Omental fat pad (tissue), 4 donors: ENCODE measurements at places on chromosomes 6 and 20.
A peak's percentile ranks its signal among the peaks of the same experiment; 100 is the strongest.

GRCh38 chr6:12132351-12133222 is 120.5 kb downstream of the HIVEP1 start:
- no peak for DNase-seq

- no peak for DNase-seq
Measured at GRCh38 chr6:105746130-105746505, 340.0 kb upstream of the PRDM1 start.

GRCh38 chr6:13807696-13808095 is 6.7 kb downstream of the MCUR1 start:
- no peak for DNase-seq

DNA sequence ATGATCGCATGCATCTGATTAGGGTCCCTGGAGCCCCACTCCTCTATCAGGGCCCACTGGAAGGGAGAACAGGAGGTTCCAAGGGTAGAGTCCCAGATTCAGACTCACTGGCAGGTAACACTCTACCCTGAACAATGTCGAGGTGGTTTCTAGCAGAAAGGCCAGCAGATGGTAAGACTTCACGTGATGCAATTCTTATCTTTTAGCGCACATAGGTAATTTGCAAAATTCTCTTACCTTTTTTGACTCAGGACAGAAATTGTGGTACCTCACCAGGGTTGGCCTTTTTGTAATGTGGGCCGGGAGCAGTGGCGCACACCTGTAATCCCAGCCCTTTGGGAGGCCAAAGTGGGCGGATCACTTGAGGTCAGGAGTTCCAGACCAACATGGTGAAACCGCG is 228.1 kb upstream of the JARID2 start:
- no peak for DNase-seq

GRCh38 chr20:5524896-5525295 is 208.1 kb upstream of the PROKR2 start:
- no peak for DNase-seq

DNA sequence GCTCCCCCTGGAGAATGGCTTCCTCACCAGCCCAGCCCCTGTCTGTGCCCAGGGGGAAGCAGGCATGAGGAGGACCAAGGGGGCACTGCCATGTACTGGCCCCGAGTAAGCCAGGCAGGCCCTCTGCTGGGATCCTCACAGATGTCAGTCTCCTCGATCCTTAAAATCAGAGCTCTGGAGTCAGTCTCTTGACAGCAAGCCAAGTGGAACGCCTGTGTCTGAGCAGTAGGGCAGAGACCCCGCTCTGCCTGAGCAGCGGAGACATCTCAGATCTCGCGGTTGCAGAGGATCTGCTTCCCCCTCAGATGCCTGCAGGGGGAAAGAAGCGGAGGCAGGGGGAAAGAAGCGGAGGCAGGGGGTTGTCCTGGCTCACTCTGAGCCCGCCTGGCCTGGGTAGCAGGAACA is 92.6 kb downstream of the SNX5 start:
- no peak for DNase-seq

DNA sequence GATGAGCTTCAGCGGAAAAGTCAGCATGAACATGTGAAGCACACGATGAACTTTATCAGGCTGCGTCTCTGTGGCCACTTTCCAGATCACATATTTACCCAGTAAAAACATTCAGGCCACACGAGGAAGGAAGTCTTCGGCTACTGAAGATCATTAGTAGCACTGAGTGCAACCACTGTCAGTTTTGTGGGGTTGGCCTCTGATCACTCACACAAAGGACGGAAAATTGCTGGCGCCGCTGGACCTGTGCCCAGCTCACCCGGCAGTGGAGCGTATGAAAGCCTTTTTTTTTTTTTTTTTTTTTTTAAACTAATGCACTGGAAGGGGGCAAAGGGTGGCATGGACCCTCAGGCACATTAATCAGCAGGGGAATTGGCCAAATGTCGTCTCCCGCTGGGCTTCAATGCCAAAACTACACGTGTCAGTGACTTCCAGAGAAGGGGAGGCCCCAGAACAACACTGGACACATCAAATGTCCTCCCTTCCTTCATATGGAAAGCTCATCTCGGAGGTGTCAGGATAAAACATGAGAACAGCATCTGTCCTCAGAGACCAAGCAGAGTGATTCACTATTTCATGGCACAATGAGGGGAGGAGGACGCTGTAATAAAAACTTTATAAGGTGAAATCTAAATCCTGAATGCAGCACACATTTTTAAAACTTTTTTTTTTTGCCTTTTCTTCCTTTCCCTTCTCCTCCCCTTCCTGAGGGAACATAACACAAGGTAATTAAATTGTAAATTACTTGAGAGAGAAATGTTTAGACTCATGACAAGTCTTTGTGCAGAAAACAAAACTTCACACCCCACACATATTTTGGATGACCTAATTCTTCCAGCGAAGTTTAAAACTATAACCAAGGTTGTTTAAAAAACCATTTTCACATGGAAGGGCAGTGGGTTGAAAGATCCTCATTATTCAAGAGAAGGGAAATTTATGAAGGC is 223.4 kb downstream of the FOXC1 start:
- no peak for DNase-seq

GRCh38 chr6:27617700-27618689 is 145.1 kb upstream of the ZNF184 start:
- DNase-seq, result no peak

- peak; percentile 33 for DNase-seq
Measured at GRCh38 chr6:21595285-21596144, 2.0 kb downstream of the SOX4 start.

- no peak for DNase-seq
Measured at GRCh38 chr6:39824030-39824926, 32.1 kb downstream of the DAAM2 start.

- no peak for DNase-seq
Measured at GRCh38 chr6:15823838-15824414, 161.1 kb upstream of the DTNBP1 start.

DNA sequence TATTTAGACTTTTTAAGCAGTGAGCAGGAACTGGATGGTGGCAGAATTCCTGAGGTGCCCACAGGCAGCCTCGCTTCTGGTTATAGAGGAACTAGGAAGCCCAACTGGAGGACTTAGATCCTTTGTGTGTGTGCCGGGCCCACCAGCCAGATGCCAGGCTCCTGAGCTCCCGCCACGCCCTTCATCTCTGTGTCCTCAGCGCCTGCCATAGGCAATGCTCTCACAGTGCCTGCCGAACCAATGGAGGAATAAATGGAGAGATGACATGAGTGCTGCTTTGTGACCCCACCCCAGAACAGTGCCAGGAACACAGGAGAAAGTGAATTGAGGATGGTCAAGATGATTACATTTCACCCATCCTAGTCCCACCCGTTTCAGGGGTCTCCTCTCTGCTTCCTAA is 146.0 kb downstream of the UNC5CL start:
- no peak for DNase-seq

GRCh38 chr6:52190409-52190808 is 4.2 kb downstream of the IL17A start:
- no peak for DNase-seq

GRCh38 chr6:64727075-64727474 is 980.0 kb downstream of the EYS start:
- DNase-seq, result no peak

GRCh38 chr6:12572896-12573827 is 143.4 kb upstream of the PHACTR1 start:
- no peak for DNase-seq

- DNase-seq, result no peak
Measured at GRCh38 chr6:73388433-73388799, 6.2 kb upstream of the DDX43 start.

- no peak for DNase-seq
Measured at GRCh38 chr6:150191809-150192208, 49.0 kb downstream of the PPP1R14C start.

- DNase-seq, result no peak
Measured at GRCh38 chr6:112040956-112041355, 12.9 kb upstream of the CCN6 start.

DNA sequence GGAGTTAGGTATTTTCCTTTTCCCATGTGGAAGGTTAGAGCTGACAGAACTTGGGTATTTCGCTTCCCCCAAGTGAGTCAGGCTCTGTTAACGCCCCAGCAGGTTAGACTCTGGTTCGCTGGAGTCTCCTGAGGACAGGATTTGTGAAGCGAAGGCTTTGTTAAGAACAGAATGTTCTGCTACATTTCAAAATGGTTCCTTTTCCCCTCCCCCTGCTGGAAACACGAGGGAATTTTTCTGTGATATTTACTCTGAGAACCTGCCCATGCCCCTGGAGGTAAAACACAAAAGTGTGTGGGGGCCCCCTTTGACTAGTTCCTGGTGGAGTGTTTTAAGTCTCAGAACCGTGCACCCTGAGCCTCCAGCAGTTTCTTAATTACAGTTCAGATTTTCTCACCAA is 731.4 kb upstream of the CITED2 start:
- DNase-seq, result no peak

- DNase-seq, result no peak
Measured at GRCh38 chr20:57294550-57294949, 28.1 kb upstream of the BMP7 start.

DNA sequence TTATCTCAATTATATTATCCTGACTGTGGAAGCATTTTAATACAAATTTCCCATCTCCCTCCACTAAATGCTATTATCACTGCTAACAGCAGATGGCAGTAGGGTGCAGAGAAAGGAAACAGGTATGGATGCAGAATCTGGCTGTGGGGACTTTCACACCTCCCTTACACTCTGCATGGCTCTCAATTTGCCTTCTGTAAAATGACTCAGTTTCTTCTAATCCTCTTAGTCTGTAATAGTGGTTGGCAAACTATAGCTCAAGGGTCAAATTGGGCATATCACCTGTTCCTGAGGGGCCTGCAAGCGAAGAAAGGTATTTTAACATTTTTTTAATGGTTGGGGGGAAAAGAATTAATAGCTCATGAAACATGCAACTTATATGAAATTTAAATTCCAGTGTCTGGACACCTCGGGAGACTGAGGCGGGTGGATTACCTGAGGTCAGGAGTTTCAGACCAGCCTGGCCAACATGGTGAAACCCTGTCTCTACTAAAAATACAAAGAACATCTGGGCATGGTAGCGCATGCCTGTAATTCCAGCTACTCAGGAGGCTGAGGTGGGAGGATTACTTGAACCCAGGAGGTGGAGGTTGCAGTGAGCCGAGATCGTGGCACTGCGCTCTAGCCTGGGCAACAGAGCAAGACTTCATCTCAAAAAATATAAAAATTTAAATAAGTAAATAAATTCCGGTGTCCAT is 83.5 kb downstream of the ZMYND8 start:
- no peak for DNase-seq

- no peak for DNase-seq
Measured at GRCh38 chr6:106886081-106886843, 88.3 kb downstream of the CD24 start.

DNA sequence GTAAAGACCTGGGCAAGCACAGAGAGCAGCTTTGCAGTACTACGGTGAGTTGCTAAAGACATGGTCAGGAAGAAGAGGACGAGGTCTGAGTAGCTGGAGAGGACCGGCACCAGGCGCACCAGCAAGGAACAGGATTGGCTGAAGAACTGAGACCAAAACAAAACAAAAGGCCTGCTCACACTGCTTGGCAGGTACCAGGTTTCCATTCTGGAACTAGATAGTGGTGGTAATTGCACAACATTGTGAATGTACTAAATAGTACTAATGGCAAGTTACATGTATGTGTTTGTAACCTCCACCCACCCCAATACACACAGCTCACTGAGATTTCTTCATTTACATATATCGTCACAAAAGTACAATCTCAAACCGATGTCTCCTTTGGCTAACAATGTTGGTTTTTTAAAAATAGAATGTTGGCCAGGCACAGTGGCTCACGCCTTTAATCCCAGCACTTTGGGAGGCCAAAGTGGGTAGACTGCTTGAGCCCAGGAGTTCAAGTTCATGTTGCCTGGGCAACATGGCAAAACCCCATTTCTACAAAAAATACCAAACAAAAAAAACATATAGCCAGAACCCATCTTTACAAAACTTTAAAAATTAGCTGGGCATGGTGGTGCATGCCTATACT is 32.5 kb upstream of the LYRM2 start:
- no peak for DNase-seq

DNA sequence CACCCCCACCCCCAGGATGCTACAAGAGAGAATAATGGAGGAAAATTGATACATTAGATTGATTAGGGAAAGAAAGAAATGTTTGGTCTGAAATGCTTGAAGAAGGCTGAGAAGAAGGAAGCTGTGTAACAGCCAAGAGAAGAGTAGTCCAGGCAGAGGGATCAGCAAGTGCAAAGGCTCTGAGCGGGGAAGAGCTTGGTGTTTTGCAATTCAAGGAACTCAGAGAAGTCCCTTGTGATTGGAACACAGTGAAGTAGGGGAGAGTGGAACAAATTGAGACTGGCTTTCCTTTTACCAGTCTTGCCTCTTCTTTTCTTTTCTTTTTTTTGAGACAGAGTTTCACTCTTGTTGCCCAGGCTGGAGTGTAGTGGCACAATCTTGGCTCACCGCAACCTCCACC is 76.6 kb upstream of the CHD6 start:
- DNase-seq, result no peak

DNA sequence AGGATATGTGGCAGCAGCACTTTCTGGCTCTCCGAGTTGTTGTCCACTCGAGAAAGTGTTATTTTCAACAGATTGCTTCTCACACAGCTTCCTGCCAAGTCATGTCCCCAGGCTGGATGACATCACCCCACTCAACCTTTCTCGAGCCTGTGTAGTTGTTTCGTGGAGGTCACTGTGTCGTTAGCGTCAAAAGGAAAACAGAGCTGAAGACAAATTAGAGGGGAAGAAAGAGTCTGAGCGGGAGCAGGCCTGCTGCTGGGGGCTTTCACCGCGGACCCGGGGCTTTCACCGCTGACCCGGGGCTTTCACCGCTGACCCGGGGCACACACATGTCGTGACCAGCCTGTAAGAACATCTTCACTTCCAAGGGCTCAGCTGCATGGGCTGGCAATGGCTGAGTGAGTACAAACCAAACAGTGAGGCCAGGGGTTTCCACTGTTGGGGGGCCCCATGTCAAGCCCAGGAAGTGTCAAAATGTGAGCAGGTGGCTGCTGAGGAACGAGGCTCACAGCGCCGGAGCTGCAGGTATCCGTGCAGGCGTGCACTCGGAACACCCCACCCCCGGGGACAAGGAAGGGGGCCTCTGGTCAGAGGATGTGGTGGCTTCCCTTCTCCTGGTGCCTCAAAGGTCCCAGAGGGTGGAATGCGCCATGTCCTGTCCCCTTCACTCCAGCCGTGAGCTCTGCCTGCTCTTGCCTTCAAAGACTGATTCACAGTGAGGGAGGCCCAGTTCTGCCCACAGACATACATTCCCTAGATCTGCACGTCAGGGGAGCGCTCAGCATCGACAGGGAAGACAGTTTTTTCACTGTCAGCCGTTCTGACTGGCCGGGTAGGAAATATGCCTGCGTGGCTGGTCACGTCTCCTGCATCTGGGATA is 365.9 kb downstream of the TAF4 start:
- DNase-seq, result no peak
